ENCODE measurements at places on chromosomes 1 and 21. TPM values are rescaled to one million over a fixed set of nuclear protein-coding genes. Genes with fewer than 3 reads are reported as not detected.

The OR10J1 gene
- not detected for total RNA-seq

The NUP210L gene
- total RNA-seq: 0.07 TPM

GRCh38 chr1:154993572-154994268, at the start of gene LENEP:
LENEP (plus strand) TSS chr1:154993586; CDS start chr1:154993608, 22 bp downstream.
- H3K36me3 ChIP-seq: peaks cover 10% of the 10 kb centered on the region
- peaks cover 29% of the 10 kb centered on the region for H3K4me1 ChIP-seq
- DNase-seq: no peak
- no peaks in the 10 kb centered on the region for H3K27me3 ChIP-seq
- H3K4me3 ChIP-seq: no peak within 1 kb of the TSS

- DNase-seq: no peak
- peaks cover 11% of the 10 kb centered on the region for H3K36me3 ChIP-seq
- peaks cover 4% of the 10 kb centered on the region for H3K4me1 ChIP-seq
- no peak overlapping the region for H3K4me3 ChIP-seq
- H3K27me3 ChIP-seq: no peaks in the 10 kb centered on the region
Measured at GRCh38 chr1:97373000-97373399, 547.8 kb downstream of the DPYD start.
